ENCODE measurements at places on chromosomes 4 and X.

GRCh38 chr4:114281164-114281960, 301.9 kb upstream of the ARSJ start:
- no peak for DNase-seq

- DNase-seq = no peak
Measured at GRCh38 chrX:22220941-22221340, 51.8 kb upstream of the CBLL2 start.

GRCh38 chr4:82489076-82489475, 58.7 kb downstream of the ENOPH1 start:
- DNase-seq = no peak

- no peak for DNase-seq
Measured at GRCh38 chr4:101596781-101597552, 193.6 kb upstream of the BANK1 start.

DNA sequence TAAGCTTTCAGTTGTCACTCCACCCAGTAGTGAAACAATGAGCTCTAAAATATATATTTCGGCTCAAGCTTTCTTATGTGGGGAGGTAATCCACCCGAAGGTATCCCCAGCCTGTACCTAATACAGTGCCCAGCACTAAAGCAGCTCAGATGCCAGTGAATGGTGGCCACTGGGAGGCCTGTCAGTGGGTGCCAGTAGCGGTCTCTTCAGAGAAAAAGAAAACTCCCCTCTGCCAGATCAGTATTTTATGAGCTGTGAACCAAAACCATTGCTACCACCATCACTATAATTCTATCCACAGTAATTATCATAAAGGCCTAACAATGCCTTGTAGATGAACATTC, 835 bp upstream of the NFKB1 start:
- no peak for DNase-seq

DNA sequence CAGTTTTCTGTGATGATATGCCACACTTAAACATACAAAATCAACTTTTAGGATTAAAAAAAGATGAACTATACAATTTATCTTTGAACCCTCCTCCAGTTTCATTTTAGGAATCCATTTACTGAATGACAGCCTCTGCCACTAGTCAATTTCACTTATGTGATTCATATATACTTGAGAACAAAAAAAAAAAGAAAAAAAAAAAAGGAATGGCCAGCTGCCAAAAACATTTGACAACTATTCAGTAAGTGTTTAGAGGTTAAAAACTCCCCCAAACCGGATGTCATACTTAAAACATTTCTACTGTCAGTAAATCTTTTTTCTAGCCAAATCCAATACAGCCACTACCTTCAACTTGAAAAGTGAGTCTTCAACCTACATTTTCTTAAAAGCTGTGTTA, 266.7 kb upstream of the MAGEB2 start:
- DNase-seq = no peak
